ENCODE measurements at places on chromosomes 7 and 10.

DNA sequence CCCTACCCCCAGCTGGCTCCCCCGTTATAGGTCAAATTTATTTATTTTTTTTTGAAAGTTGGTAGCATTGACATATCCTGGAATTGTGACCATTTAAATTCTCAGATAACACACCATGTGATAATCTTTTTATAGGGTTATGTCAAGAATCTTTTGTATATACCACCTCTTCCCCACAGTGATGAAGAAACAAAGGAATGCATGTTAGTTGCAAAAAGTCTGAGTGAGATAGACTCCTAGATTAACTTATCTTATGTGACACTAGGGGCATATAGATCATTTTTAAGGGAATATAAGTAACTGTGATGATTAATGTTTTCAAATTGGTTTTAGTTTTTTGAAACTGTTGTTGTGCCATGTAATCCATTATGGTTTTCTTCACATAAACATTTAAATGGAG is 68.3 kb downstream of the MLLT10 start:
- DNase-seq: no peak

GRCh38 chr10:88687853-88688467 is 18.1 kb upstream of the LIPK start:
- no peak for DNase-seq

GRCh38 chr7:85160223-85160622 is 26.6 kb downstream of the SEMA3D start:
- no peak for DNase-seq

GRCh38 chr10:61592581-61592980 is 70.1 kb upstream of the CABCOCO1 start:
- no peak for DNase-seq

- DNase-seq: no peak
These were observed 155.5 kb downstream of the BUB3 start for GRCh38 chr10:123309731-123310130.

DNA sequence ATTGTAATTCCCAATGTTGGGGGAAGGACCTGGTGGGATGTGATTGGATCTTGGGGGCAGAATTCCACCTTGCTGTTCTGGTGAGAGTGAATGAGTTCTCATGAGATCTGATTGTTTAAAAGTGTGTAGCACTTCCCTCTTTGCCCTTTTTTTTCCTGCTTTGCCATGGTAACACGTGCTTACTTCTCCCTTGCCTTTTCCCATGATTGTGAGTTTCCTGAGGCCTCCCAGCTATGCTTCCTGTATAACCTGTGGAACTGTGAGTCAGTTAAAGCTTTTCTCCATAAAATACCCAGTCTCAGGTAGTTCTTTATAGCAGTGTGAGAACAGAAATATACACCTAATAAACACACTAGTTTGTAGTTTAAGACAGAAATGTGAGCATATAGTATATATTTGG is 166.8 kb upstream of the MAGI2 start:
- DNase-seq: no peak

Data from left lobe of liver (tissue), 2 donors.